ENCODE measurements at places on chromosomes 1 and 21.

- no peak for DNase-seq
Observed at GRCh38 chr1:9903801-9904527, 6.1 kb downstream of the CTNNBIP1 start.

GRCh38 chr1:94823116-94823515 is 3.0 kb downstream of the SLC44A3 start:
- DNase-seq = no peak

GRCh38 chr21:43027846-43028731 is 47.5 kb downstream of the CBS start:
- no peak for DNase-seq

DNA sequence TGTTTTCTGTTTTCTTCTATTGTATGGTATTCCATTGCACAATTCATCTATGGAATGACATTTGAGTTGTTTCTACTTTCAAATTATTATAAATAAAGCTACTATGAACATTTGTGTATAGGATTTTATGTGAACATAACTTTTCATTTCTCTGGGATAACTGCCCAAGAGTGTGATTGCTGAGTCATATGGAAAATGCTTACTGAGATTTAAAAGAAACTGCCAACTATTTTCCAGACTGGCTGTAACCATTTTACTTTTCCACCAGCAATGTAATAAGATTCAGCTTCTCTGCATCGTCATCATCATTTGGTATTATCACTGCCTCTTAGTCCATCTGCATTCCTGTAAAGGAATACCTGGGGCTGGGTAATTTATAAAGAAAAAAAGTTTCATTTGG is 779.6 kb upstream of the PRMT6 start:
- DNase-seq = no peak

DNA sequence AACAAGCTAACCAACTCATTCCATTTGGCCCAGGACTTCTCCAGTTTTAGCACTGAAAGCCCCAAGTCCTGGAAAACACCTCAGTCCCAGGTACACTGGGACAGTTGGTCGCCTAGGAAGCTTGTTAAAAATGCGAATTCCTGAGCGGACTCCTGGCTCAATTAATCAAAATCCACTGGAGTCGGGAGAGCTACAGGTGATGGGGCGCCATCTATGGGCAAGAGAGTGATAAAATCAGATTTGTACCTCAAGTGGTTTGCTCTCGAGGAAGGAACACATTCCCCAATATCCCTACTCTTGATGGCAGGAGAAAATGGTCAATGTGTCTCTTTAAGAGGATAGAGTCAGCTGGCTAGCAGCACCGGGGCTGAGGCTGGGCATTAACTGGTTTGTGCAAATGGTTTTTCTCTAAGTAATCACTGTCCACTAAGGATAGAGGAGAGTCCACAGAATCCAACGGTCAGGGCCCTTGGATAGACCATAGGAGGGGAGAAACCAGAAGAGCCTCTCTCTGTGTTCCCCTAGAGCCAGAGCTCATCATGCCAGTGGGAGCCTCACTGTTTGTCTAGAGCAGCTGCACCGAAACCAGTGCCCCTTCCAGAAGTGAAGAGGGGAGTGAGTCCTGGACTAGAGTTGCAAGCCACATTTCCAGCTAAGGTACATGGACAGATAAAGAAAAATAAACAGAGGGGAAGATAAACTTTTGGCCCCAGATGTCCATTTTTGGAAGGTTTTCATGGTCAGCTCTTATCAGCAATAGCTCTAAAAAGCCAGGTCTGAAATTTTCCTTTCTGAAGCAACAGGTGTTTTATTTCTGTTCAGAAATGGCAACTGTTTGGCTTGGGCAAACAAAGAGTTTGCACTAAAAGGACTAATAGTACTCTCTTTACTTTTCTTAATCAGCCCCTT is 148.5 kb downstream of the TENT5C start:
- peak; percentile 56 for DNase-seq

- DNase-seq = no peak
Observed at GRCh38 chr1:17744666-17745478, 10.3 kb upstream of the ACTL8 start.

DNA sequence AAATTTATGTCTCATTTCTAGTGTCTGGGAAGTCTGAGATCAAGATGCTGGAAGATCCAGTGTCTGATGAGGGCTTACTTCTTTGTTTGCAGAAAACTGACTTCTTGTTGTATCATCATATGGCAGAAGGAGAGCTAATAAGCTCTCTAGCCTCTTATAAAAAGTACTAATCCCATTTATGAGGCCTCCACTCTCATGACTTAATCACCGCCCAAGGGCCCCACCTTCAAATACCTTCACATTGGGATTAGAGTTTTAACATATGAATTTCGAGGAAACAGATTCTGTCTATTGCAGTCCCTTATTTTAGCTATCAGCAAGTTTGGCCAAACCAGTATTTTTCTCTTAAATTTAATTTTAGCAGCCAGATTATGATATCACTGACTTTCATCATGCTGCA is 150.2 kb upstream of the TMPRSS15 start:
- no peak for DNase-seq

DNA sequence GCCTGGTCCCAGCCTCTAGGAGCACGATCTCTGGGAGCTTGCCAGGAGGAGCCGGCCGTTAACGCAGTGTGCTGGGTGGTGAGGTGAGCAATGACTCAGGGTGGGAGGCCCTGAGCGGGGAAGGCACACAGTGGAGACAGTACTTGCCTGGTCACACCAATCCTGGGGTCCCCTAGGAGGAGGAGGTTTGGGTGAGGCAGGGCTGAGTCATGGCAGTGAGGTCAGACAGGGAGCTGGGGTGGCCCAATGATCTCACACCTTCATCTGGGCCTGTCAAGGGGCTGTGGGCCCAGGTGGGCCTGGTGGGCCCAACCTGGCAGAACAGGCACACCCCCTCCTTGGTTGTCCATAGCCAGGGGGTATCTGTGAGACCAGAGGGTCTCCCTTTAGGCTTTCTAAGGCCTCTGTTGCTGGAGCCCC is 8.6 kb upstream of the EDN2 start:
- no peak for DNase-seq

- DNase-seq = no peak
Observed at GRCh38 chr1:12467570-12468286, 150.3 kb downstream of the DHRS3 start.

GRCh38 chr1:205371871-205372660 is 15.3 kb upstream of the KLHDC8A start:
- DNase-seq = no peak

- no peak for DNase-seq
Observed at GRCh38 chr1:3657096-3657475, 4.8 kb downstream of the TP73 start.

GRCh38 chr1:62508187-62508758 is 71.4 kb downstream of the USP1 start:
- DNase-seq = peak; percentile 13

DNA sequence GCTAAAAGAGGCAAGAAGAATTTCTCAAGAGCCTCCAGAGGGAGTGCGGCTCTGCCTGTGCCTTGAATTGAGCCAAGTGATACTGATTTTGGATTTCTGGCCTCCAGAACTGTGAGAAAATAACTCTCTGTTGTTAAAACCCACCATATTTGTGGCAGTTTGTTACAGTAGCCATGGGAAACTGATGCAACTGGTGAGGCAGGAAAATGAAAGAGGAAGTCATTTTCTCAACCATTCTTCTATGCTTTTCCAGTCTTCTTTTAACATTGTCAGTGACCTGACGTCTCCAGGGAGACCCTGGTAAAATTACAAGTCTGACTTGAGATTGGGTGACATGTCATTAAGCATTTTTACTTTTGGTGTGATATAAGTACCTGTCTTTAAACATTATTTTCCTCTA is 5.8 kb downstream of the OR6P1 start:
- DNase-seq = no peak

- DNase-seq = no peak
Observed at GRCh38 chr1:218394416-218394815, 49.3 kb downstream of the TGFB2 start.

- no peak for DNase-seq
Observed at GRCh38 chr1:113141650-113142473, 68.9 kb downstream of the LRIG2 start.

GRCh38 chr1:98690576-98690975 is 29.1 kb downstream of the SNX7 start:
- DNase-seq = no peak

GRCh38 chr21:36569511-36569910 is 89.6 kb upstream of the CLDN14 start:
- no peak for DNase-seq
